Aorta (tissue), 5 donors: ENCODE measurements at places on chromosomes 3 and 15. TPM values are rescaled to one million over a fixed set of nuclear protein-coding genes. Genes with fewer than 3 reads are reported as not detected.

The TMEM212 gene
- total RNA-seq: not detected

DNA sequence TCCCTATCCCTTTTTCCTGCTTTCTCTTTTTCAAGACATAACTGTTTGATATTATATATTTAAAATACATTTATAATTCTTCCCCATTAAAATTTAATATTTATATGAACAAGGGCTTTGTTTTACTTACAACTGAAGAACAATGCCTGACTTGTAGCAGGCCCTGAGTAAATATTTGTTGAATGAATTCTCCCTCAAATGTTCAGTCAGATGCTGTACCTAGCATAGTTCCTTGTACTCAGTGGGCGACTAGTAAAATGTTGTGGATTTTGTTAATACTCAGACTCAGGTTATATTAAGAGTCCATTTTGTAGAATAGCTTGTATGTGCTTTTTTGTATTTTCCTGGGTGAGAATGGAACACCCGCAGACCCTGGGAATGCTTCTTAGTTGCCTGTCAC lies 69.1 kb downstream of the SEC22A start:
- no peak for DNase-seq

DNA sequence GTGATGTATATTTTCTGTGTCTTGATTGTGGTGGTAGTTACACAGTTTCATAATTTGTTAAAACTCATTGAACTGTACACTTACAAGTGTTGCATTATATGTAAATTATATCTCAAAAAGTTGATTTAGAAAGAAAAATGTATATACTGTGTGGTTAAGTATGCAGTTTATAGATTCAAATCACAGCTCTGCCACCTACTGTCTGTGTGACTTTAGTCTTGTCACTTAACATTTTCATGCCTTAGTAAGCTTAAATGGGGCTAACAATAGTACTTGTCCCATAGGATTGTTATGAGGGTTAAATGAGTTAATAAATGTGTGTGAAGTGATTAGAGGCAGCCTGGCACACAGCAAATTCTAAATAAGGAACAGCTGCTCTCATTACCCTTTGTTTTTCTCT lies 120.9 kb upstream of the P2RY1 start:
- DNase-seq: no peak

The CHL1 gene
- 7.0 TPM for total RNA-seq
